ENCODE measurements at places on chromosomes 1 and 21.

GRCh38 chr1:86318436-86318835, 77.7 kb downstream of the ODF2L start:
- no peak for DNase-seq

- DNase-seq = no peak
Measured at GRCh38 chr1:61531716-61532115, 193.2 kb downstream of the TM2D1 start.

GRCh38 chr1:206114692-206115640, 2.2 kb downstream of the AVPR1B start:
- no peak for DNase-seq

- DNase-seq = no peak
Measured at GRCh38 chr21:43277481-43278351, 108.9 kb downstream of the CRYAA start.

- DNase-seq = no peak
Measured at GRCh38 chr1:115727706-115728249, 40.7 kb downstream of the CASQ2 start.

DNA sequence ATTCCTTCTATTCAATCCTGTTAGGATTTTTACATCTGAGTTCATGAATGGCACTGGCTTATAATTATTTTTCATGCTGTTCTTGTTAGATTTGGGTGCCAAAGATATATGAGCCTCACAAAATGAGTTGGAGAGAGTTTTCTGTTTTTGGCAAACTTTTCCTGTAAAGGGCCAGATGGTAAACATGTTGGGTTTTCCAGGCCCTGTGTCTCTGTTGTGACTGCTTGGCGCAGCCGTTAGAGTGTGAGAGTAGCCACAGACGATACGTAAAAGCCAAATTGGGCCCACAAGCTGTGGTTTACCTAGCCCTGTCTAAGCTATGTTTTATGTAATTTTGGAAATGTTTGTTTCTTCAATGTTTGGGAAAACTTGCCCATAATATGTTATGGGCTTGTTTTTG, 15.6 kb upstream of the CA6 start:
- no peak for DNase-seq

DNA sequence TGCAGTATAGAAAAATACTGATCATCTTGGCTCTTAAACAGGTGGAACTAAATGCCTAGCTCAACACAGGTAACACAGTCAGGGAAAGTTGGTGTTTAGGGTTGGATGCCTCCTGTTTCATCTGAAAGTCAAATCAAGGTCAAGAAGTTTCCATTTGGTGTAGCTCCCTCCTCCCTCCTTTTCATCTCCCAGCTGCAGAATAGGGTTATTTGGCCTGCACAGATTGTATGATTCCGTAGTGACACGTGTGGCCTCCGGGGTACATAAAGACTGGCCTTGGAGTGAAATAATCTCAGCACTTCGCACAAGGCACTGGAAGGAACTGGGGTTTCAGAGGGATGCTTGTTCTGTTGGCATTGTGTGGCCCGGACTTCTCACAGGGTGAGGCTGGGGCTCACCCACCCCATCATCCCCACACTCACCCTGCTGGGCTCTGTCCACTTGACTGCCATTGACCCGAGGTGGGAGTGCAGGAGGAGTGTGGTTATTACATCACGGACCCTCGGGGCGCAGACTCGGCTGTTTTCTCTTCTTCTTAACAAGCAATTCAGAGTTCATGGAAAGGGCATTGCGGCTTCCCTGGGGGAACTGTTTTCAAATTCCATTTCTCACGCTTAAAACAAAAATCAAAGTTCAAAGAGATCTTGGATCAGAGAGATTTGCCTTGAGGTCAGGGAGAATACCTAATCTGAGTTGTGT, 18.4 kb downstream of the IGSF5 start:
- no peak for DNase-seq

DNA sequence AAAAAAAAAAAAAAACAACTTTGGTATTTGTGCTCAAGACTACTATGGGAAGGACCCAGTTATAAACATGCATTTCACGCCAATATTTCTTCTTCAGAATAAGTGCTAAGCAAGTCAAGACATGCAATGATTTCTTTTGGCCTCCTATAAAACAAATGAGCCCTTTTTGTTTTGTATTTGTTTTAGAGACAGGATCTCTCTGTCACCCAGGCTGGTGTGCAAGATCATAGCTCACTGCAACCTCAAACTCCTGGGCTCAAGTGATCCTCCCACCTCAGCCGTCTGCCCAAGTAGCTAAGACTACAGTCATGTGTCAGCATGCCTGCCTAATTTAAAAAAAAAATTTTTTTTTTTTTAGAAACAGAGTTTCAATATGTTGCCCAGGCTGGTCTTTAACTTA, 348.7 kb downstream of the PCP4 start:
- DNase-seq = no peak

GRCh38 chr1:205925736-205926135, 17.5 kb downstream of the SLC26A9 start:
- no peak for DNase-seq

Measured in activated CD8-positive, alpha-beta memory T cell treated with anti-CD3 and anti-CD28 coated beads, Interleukin-2, amount 50 U/mL, for 4 hours (primary cell).